ENCODE measurements at places on chromosomes 1 and 21.

DNA sequence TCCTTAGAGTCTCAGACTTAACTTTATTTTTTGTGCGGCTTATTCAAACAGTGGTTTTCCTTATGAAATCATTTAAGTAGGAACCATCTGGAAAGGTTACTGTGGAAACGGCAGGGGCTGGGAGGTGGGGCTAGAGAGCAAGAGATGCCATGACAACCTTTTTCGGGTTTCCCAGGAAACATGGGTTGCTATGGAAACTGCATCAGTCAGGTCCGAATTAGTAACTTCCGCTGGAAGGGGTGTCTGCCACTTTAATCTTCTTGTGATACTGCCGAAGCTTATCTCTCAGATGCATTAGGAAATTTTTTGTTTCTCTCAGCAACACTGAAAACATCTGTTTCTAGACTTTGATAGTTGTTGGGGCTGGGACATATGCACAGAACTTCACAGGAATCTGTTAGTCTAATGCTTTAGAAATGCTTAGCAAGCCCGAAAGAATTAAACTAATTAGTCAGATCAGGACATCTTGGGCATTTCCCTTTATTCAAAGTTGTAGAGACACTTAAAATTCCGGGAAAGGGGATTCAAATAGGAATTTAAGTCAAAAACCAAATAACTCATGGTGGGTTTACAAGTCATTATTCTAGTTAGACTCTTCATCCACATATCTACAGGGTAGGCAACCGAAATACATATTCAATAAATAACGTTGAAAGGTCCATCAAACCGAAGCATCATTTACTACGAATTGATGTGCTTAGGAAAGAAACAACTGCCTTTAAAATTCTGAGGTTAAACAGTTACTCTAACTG, 2.6 kb downstream of the KCNA3 start:
- peak; percentile 52 for DNase-seq

- no peak for DNase-seq
These were observed 133.3 kb upstream of the SYT6 start for GRCh38 chr1:114286960-114287359.

DNA sequence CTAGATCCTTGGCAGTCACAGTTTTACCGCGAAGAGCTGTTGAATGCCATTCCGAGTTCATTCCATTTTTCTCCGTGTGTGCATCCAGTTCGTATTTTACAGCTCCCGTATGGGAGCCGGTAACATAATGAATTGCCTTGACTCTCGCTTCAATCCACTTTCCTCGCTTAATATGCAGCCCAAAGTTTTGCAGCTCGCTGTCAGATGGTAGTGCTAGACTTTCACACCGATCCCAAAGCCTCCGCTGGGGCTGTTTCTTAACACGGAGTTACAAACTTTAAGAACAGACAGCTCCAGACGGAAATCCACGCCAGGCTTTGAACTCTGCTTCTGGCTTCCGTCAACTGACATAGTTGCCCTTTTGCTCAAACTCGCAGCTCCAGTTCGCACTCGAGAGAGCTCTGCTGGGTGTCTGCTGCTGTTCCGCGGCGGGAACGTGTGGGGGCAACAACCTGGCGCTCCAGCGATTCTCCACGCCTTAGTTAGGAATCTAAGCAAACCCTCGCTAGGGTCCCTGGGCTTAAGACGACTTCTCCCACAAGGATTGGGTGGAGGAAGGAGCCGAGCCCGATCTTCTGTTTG, 3.5 kb upstream of the ARID1A start:
- DNase-seq: peak; percentile 86

GRCh38 chr1:77825131-77825709, 45.8 kb downstream of the MIGA1 start:
- DNase-seq: no peak

DNA sequence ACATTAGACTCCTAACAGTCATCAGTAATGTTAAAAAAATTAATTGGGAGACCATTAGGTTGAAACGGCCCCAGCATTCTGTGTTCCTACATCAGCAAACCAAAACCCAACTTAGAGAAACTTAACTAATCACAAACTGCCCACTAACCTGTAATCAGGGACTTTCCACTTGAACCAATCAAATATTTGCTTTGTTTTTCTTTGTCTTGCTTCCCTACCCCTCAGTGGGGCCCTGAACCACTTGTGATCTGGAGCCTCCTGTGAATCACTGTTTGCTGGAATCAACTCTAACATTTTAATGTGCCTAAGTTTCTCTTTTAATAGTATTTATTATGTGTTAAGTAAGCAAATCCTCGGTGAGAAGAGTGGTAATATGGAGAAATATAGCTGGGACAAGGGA, 64.0 kb downstream of the ABCA4 start:
- no peak for DNase-seq

DNA sequence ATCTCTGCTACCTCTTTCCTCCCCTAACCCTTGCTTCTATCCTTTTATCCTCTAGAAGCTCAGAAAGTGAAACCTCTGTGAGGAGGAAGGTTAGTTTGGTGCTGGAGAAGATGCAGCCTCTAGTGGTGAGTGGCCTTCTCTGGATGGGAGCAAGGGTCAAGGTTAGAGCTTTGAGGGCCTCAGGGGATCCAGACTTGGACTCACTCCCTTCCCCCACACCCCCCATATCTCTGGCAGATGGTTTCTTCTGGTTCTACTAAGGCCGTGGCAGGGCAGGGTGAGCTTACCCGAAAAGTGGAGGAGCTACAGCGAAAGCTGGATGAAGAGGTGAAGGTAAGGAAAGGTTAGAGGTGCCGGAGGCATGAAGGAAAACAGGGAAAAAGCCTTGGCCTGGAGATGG, 9.2 kb downstream of the CGN start:
- no peak for DNase-seq

GRCh38 chr1:198370996-198371395, 169.5 kb downstream of the ATP6V1G3 start:
- no peak for DNase-seq

DNA sequence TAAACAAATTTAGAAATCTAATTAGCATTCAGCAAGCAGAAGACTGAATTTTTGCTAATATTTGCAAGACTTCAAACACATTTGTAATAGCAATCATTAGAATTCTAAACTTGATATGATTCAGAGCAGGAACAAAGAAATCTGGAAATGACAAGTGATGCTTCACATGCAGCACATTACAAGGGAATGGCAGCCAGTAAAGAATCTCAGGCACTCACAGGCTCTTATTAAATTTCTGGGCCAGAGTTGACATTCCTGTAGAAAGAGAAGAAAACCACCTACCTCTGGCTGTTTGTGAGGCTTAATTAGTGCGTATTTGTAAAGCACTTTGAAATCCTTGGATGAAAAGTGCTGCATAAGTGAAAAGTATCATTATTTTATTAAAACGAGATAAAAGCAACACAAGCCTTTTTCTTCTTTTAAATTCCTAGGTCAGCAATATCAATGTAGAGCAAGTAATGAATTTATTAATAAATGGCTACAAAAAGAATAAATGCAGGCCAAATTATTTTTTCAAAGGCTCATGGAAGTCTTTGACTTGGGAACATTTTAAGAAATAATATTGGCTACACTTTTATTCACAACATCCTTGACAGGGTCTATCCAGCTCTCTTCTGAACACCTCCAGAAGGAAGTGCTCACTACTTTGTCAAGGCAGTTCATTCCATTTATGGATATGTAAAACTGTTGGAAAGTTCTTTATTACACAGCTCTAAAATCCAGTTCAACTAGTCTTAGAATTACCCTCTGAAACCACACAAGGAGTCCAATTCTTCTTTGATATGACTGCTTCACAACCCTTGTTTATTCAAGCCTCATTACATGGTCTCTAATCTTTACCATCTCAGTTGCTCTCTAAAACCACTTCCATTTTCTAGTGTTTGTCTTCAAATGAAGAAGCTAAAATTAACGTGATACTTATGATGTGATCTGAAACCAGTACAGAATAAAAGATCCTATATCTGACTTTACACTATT, 32.1 kb upstream of the SCYL3 start:
- no peak for DNase-seq

GRCh38 chr1:167717351-167717750, 4.4 kb upstream of the MPZL1 start:
- no peak for DNase-seq

All from stimulated activated effector memory CD8-positive, alpha-beta T cell treated with anti-CD3 and anti-CD28 coated beads, Interleukin-12 subunit alpha, Interleukin-12 subunit beta, amount 100 ng/mL, for 72 hours (primary cell).